ENCODE measurements at places on chromosomes 5 and 9. TPM values are rescaled to one million over a fixed set of nuclear protein-coding genes. Genes with fewer than 3 reads are reported as not detected.

- DNase-seq = no peak
These were observed 155.3 kb upstream of the NFIL3 start for GRCh38 chr9:91578911-91579310.

GRCh38 chr9:131804826-131805225 lies 65.0 kb upstream of the RAPGEF1 start:
- DNase-seq = no peak

DNA sequence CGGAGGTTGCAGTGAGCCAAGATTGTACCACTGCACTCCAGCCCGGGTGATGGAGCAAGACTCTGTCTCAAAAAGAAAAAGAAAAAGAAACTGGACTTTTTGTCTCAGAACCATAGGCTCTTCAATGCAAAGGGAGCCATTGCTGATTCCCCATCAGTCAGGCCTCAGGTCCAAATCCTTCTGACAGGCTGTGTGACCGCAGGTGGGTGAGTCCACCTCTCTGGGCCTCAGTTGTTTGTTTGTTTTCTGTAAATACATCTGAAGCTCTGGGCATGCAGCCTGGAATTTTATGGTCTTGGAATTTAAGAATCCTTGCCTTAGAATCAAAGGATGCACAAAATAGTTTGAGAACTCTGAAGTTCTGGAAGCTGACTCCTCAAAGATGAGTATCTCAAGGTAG lies 21.1 kb upstream of the TOR2A start:
- DNase-seq = no peak

GRCh38 chr9:114910541-114910940 lies 19.9 kb downstream of the TNFSF8 start:
- DNase-seq = no peak

GRCh38 chr9:123662057-123662776 lies 267.7 kb downstream of the DENND1A start:
- DNase-seq = no peak

DNA sequence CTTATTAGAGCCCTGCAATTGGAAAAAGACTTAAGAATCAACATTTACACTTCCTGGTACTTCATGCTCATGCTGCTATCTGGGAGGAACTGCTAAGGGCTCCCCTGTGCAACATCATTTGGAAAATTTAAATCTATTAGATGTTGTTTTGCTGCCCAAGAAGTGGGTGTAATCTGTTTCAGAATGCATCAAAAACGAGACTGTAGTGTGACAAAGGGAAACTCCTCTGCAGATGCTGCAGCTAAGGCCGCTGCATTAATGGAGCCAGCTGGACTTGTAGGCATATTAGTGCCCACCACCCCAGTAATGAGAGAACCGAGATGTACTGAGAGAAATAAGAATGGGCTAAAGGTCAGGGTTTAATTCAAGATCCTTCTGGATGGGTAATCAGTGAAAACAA lies 11.1 kb upstream of the PAIP1 start:
- no peak for DNase-seq

DNA sequence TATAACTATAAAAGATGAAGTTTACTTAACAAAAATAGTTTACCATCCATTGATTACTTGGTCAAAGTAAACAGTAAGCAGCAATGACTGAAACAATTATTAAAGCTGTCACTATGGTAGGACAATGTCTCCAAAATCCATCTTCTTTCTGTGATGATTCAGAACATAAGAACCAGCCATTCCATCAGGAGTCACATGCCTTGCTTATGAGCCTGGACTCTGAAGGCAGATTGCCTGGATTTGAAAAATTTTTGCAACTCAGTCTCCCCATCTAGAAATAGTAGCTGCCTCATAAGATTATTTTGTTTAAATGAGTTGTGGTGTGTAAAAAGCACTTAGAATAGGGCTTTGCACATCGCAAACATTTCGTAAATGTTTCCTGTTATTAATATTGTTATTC lies 136.2 kb downstream of the LIFR start:
- no peak for DNase-seq

CXXC5 gene
- total RNA-seq = 43.1 TPM

ADCY2 gene
- 0.15 TPM for total RNA-seq
